Right atrium auricular region (tissue), 2 donors: ENCODE measurements at places on chromosomes 7 and 10. TPM values are rescaled to one million over a fixed set of nuclear protein-coding genes. Genes with fewer than 3 reads are reported as not detected.

DNA sequence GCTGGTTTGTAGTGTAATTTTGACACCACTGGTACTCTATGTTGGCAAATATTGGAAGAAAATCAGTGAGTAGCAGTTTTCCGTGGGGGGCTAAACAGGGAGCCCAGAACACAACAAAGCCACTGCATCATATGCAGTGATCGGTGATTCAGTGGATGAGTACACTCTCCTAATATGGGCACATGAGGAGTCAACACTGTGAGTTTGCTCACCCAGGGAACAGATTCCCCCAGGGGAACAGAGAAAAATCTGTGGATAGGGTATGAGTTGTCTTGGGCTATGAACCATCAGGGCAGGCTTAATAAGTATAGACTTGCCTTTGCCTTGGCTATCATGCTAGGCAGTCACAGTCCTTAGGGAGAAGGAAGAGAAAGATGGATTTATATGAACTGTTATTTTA is 227.7 kb upstream of the SEMA3E start:
- no peak for DNase-seq
- no peaks in the 10 kb centered on the region for H3K4me1 ChIP-seq
- no peak overlapping the region for H3K4me3 ChIP-seq
- H3K36me3 ChIP-seq, result no peaks in the 10 kb centered on the region
- no peaks in the 10 kb centered on the region for H3K27me3 ChIP-seq

DNA sequence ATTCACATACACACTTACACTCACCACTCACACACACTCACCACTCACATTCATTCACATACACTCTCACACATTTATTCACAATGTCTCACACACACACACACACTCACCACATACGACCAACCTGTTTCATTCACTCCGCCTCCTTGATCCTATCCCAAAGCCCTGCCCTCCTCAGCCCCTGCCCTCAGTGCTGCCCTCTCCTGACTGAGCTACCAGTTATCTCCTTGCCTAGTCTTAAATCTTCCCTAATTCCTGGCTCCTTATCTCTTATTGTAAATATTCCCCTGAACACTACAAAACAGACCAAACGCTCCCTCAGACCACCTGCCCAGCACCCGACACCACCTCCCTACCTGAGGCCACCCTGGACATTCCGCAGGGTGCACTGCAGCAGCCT is 26.1 kb upstream of the C10orf120 start:
- no peak for DNase-seq
- H3K4me3 ChIP-seq, result no peak overlapping the region
- no peaks in the 10 kb centered on the region for H3K4me1 ChIP-seq
- H3K36me3 ChIP-seq, result no peaks in the 10 kb centered on the region
- no peak overlapping the region for H3K27ac ChIP-seq

GRCh38 chr7:100723732-100724275 is 3.5 kb downstream of the EPO start:
- DNase-seq, result no peak
- peaks cover 13% of the 10 kb centered on the region for H3K4me1 ChIP-seq
- no peaks in the 10 kb centered on the region for H3K36me3 ChIP-seq
- H3K27me3 ChIP-seq, result no peaks in the 10 kb centered on the region

GRCh38 chr10:33414841-33415240 is 80.4 kb upstream of the NRP1 start:
- H3K36me3 ChIP-seq, result no peaks in the 10 kb centered on the region
- no peaks in the 10 kb centered on the region for H3K4me1 ChIP-seq
- no peaks in the 10 kb centered on the region for H3K27me3 ChIP-seq
- H3K27ac ChIP-seq, result no peak overlapping the region
- DNase-seq, result no peak

The NUTM2E gene
- not detected for total RNA-seq

DNA sequence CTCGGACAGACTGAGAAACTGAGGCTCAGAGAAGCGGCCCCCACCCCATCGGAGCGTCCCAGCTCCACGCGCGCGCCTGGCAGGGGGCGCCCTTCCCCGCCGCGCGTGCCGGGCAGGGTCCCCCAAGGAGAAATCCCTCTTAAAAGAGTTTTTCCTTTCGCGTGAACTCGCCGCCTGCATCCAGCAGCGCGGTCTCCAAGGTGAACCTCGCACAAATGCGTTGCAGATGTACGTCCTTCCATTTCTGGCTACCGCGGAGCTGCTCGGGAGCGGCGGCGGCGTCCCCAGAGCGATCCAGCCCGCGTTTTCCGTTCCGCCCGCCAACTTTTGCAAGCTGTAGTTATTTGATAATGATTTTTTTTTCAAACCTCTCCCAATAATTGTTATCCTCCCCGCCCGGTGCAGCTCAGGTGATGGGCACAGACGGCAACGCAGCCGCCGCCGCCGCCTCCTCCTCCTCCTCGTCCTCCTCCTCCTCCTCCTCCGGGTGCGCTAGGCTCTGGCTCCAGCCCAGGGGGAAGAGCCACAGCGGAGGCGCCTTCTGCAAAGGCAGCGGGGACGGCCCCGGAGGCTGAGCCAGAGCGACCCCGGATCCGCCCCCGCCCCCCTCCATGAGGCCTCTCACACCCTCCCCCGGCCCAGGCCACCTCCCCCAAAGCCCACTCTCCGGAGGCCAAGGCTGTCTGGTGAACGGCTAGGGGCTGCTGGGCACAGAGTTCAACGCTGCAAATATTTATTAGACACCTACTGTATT is 74.0 kb upstream of the CUX1 start:
- no peak overlapping the region for H3K27ac ChIP-seq
- no peaks in the 10 kb centered on the region for H3K4me1 ChIP-seq

GRCh38 chr7:82789883-82790609 is 346.5 kb upstream of the CACNA2D1 start:
- H3K4me3 ChIP-seq, result no peak overlapping the region
- H3K27ac ChIP-seq, result no peak overlapping the region
- H3K27me3 ChIP-seq, result no peaks in the 10 kb centered on the region
- DNase-seq, result no peak
- no peaks in the 10 kb centered on the region for H3K36me3 ChIP-seq
- no peaks in the 10 kb centered on the region for H3K4me1 ChIP-seq

DNA sequence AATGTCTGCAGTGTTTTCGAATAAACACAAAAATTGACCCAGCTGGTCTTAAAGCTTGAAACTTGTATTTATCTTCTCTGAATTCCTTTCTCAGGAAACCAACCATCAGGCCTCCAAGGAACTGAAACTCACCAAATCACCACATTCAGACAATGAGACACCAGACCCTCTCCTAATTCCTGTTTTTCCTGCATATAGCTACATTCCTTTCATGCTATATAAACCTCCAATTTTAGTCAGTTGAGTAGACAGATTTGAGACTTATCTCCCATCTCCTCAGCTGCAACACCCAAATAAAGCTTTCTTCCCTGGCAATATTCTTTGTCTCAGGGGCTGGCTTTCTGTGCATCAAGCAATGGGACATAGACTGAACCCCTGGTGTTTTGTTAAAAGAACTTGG is 317.0 kb downstream of the CACNA2D1 start:
- H3K4me3 ChIP-seq, result no peak overlapping the region
- no peaks in the 10 kb centered on the region for H3K36me3 ChIP-seq
- no peak for DNase-seq
- no peaks in the 10 kb centered on the region for H3K27me3 ChIP-seq

The HOGA1 gene
- 17.6 TPM for total RNA-seq

DNA sequence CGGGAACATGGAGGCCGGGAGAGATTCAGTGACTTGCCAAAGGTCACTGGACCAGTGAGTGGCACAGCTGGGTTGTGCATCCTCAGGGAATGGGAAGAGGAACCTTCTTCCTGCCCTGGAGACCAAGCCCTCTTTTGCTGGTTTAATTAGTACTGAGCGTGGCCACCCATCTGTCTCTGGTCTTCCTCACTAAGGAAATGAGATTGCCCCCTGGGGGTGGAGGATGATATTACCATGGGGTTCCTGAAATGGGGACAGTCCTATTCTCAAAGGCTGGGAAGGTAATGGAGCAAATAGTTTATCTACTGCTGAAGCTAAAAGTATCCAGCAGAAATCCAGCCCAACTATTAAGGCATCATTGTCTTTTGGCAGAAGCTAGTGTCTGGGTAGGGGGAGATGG is 98.6 kb upstream of the FGFR2 start:
- H3K4me3 ChIP-seq, result no peak overlapping the region
- DNase-seq, result no peak
- H3K27ac ChIP-seq, result no peak overlapping the region

DNA sequence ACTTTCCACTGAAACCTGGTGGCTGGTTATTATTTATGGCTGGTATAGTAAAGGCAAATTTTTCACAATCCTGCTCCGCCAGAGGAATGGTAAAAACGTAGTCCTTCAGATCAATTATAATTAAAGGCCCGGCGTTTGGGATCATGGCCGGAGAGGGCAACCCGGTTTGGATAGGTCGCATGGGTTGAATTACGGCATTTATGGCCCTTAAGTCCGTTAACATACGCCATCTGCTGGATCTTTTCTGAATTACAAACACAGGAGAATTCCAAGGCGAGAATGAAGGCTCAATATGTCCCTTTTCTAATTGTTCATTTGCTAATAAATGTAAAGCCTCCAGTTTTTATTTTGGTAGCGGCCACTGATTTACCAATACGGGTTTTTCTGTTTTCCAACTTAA is 11.3 kb upstream of the TAS2R3 start:
- H3K4me1 ChIP-seq, result no peaks in the 10 kb centered on the region
- no peak overlapping the region for H3K4me3 ChIP-seq
- no peaks in the 10 kb centered on the region for H3K27me3 ChIP-seq
- DNase-seq, result no peak
- H3K27ac ChIP-seq, result no peak overlapping the region
- peaks cover 64% of the 10 kb centered on the region for H3K36me3 ChIP-seq

- H3K27ac ChIP-seq, result peak overlapping the region; percentile 72
- peaks cover 77% of the 10 kb centered on the region for H3K4me1 ChIP-seq
- DNase-seq, result no peak
- no peaks in the 10 kb centered on the region for H3K27me3 ChIP-seq
- H3K36me3 ChIP-seq, result no peaks in the 10 kb centered on the region
These were observed 6.3 kb upstream of the AQP1 start for GRCh38 chr7:30905078-30906012.

The AKR1E2 gene
- 9.7 TPM for total RNA-seq
